Activated T-helper 17 cell treated with anti-CD3 and anti-CD28 coated beads, Interleukin-2, amount 50 U/mL, for 72 hours (primary cell): ENCODE measurements at places on chromosomes 13 and 19.

GRCh38 chr19:39935364-39935661, 879 bp upstream of the FCGBP start:
- no peak for ATAC-seq

GRCh38 chr19:19278315-19278714, 5.2 kb upstream of the TM6SF2 start:
- no peak for ATAC-seq

DNA sequence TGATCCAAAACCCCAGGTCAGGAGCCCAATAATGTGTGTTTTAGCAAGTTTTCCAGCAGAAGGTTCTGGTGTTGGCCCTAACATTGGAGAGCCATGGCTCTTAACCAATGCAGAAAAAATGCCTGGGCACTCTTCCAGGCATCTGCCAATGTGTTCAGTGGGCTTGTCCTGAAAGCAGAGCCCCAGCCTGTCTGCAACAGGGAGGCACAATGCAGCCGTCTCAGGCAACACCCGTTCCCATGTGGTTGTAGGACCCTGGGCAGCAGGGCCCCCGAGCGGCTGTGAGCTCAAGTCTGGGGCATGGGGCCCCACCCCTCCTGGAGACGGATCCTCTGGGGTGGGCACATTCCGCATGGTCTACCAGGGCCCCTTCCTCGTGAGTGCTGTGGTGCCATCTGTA, 58.1 kb upstream of the SIAH3 start:
- ATAC-seq = no peak

- no peak for ATAC-seq
Measured at GRCh38 chr19:49165111-49165750, 7.6 kb downstream of the TRPM4 start.

- ATAC-seq = no peak
Measured at GRCh38 chr19:54201980-54202379, 1.3 kb downstream of the RPS9 start.

- no peak for ATAC-seq
Measured at GRCh38 chr13:59208405-59209195, 955.1 kb downstream of the DIAPH3 start.

DNA sequence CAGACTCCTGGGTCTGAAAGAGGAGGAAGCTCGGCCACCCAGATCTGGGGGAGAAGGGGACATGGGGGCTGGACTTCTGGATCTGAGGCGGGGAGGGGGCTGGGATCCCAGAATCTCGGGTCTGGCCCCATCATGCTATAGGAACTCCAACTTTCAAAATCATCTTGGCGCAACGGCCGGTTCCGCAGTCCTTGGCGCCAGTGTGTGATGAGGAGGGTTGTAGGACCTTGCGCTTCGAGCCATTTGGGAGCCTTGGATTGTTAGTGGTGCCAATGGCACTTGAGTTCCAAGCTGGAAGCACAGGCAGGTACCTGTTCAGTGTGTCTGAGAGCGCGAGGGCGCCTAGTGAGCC, 324 bp downstream of the RUVBL2 start:
- ATAC-seq = no peak

- ATAC-seq = peak; percentile 89
Measured at GRCh38 chr19:47813304-47813994, 8.3 kb upstream of the CRX start.

DNA sequence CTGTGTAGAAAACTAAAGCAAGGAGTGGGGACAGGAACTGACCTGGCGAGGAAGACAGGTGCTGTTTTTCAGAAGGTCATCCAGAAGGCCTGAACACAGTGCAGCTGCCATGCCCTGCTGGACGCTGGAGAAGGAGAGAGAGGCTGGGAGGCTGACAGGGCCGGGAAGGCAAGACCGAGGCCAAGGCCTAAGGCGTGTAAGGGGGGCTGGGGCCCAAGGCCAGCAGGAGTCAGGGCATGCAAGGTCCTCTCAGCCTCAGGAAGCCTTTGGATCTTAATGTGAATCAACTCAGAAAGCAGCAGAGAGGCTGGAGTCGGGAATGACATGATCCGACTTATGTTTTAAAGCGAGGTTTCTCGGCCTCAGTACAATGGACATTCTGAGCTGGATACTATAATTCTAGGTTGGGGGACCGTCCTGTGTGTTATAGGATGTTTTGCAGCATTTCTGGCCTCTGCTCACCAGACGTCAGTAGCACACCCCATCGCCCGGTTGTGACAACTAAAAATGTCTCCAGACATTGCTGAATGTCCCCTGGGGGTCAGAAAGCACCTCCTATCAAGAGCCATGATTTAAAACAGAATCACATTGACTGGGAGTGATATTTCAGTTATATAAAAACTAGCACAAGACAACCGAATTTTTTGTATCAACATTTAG, 530.4 kb downstream of the MYO16 start:
- no peak for ATAC-seq

GRCh38 chr13:101529422-101529821, 76.9 kb downstream of the ITGBL1 start:
- ATAC-seq = peak; percentile 91

DNA sequence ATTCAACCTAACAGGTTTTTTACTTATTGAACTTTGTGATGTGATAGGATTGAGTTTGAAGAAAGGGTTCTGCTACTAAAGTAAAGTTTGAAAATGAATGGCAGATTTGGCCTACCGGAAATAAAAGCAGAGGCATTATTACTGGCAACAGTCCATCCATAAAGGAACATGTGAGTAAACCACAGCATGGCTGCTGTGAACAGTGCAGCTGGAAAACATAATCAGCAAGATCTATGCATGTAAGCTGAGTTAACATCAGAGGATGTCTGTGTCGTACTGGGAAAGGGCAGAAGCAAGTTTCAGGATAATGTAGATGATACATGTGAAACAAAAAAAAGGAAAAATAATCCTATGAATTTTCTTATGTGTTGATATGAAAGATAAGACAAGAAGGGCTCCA, 87.6 kb downstream of the CYSLTR2 start:
- no peak for ATAC-seq

DNA sequence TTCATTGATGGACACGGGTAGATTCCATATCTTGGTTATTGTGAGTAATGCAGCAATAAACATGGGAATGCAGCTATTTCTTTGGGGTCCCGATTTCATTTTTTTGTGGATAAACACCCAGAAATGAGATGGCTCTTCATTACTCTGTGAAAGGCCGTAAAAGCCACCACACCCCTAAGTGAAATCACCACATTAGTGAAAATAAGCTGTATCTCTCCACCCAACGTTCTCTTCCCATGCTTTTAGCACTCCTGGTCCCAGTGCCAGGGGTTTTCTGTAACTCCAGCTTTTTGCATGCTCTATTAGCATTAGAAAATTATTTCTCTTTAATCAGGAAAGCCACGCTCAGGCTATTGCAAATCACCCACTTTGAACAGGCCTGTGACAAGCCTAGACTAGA, 15.8 kb downstream of the CHAMP1 start:
- ATAC-seq = no peak

GRCh38 chr19:11179716-11180297, 17.5 kb downstream of the KANK2 start:
- peak; percentile 91 for ATAC-seq

GRCh38 chr19:46887240-46887782, 26.5 kb downstream of the ARHGAP35 start:
- no peak for ATAC-seq

- no peak for ATAC-seq
Measured at GRCh38 chr19:28516415-28516872, 696.5 kb downstream of the UQCRFS1 start.

- ATAC-seq = no peak
Measured at GRCh38 chr13:97978651-97979050, 25.2 kb downstream of the IPO5 start.

- ATAC-seq = peak; percentile 13
Measured at GRCh38 chr19:51571599-51571998, 516 bp downstream of the ZNF175 start.

- peak; percentile 78 for ATAC-seq
Measured at GRCh38 chr13:41802684-41803444, 158.0 kb downstream of the VWA8 start.
